Caco-2 (cell line): ENCODE measurements at places on chromosomes 7 and 10. TPM values are rescaled to one million over a fixed set of nuclear protein-coding genes. Genes with fewer than 3 reads are reported as not detected.
A peak's percentile ranks its signal among the peaks of the same experiment; 100 is the strongest.

The LRRD1 gene
- total RNA-seq, result not detected in 2 replicates

The CH25H gene
- not detected in 2 replicates for total RNA-seq

The HOXA5 gene
- 4.3 and 4.9 TPM in 2 replicates for total RNA-seq

The DPP6 gene
- total RNA-seq, result not detected in 2 replicates

The SPDYE1 gene
- not detected in 2 replicates for total RNA-seq

The PRKAG2 gene
- total RNA-seq, result 14.7 and 15.9 TPM in 2 replicates

The GBX1 gene
- not detected in 2 replicates for total RNA-seq

The CHST3 gene
- 40.9 and 46.0 TPM in 2 replicates for total RNA-seq

The PHKG1 gene
- total RNA-seq, result 1.1 and 1.6 TPM in 2 replicates

The CALML5 gene
- total RNA-seq, result not detected in 2 replicates

- no peak for DNase-seq
- H3K27me3 ChIP-seq, result no peaks in the 10 kb centered on the region
- no peak overlapping the region for H3K27ac ChIP-seq
- no peaks in the 10 kb centered on the region; the same call in 1 of the 2 replicates for H3K36me3 ChIP-seq
- H3K4me1 ChIP-seq, result no peaks in the 10 kb centered on the region
These were observed 99.3 kb downstream of the LANCL2 start for GRCh38 chr7:55464422-55464821.

DNA sequence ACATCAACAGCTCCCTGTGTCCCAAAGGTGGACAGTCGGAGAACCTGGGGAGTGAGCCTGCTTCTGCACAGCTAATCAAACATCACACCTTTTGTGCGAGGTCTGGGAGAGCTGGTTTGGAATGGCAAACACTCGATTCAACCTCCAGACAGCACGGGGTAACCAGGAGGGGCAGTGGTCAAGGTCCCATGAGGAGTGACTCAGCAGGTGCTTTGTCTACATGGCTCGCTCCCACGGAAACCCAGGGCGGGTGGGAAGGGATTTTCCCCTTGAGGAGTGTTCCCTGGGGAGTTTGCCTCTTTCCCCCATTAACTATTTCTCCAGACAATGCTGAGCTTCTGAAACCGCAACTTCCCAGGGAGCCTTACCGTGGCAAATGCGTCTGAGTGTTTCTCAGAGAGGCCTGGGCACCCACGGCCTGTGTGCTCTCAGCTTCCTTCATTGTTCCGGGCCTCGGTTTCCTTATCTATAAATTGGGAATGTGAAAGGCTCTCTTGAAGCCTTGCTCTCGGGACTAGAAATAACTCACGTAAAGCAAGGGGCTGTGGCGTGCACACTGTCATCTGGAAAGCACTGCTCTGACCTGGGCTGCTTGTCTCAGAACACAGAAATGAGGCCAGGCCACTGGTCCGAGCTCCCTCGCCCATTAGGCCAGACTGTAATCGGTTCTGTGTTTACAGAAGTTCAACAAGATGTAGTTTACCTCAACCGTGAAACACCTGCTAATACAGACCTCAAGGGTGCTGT lies 14.0 kb upstream of the GTPBP4 start:
- peaks cover 60% of the 10 kb centered on the region for H3K4me1 ChIP-seq
- H3K27ac ChIP-seq, result peak overlapping the region; percentile 89
- H3K36me3 ChIP-seq, result peaks cover 2% of the 10 kb centered on the region; the same call in 1 of the 2 replicates
- no peak overlapping the region for H3K4me3 ChIP-seq
- DNase-seq, result peak; percentile 94
- no peaks in the 10 kb centered on the region for H3K27me3 ChIP-seq

GRCh38 chr10:71912431-71912830 lies 51.8 kb upstream of the CHST3 start:
- H3K4me3 ChIP-seq, result no peak overlapping the region
- DNase-seq, result no peak
- no peaks in the 10 kb centered on the region for H3K36me3 ChIP-seq
- H3K27me3 ChIP-seq, result no peaks in the 10 kb centered on the region
- H3K27ac ChIP-seq, result no peak overlapping the region

DNA sequence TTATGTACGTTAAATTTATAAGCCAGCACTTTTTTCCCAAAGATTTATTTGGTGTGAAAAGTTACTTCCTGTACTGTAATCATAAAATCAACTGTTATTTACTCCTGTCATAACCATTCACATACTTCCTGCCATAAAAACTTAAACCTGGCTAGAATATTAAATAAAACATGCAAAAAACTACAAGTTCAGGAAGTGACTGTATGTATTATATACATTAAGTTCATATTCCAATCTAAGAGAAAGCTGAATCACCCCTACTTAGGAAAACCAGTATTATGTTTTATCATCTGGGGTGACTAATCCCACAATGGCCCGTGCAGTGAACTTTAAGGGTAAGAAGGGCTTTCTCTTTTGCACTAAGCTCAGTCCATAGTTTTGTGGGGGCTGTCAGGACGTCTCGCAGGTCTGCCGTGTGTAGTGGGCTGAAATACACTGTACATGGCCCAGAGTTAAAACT lies 183.7 kb upstream of the KLF14 start:
- no peak overlapping the region for H3K4me3 ChIP-seq
- no peaks in the 10 kb centered on the region for H3K27me3 ChIP-seq
- peaks cover 50% of the 10 kb centered on the region for H3K4me1 ChIP-seq
- DNase-seq, result no peak
- H3K36me3 ChIP-seq, result no peaks in the 10 kb centered on the region

- H3K27me3 ChIP-seq, result no peaks in the 10 kb centered on the region
- no peak overlapping the region for H3K27ac ChIP-seq
- no peak for DNase-seq
- H3K4me1 ChIP-seq, result no peaks in the 10 kb centered on the region; the same call in 1 of the 2 replicates
These were observed 8.3 kb upstream of the ZC3HAV1L start for GRCh38 chr7:139043823-139044812.

DNA sequence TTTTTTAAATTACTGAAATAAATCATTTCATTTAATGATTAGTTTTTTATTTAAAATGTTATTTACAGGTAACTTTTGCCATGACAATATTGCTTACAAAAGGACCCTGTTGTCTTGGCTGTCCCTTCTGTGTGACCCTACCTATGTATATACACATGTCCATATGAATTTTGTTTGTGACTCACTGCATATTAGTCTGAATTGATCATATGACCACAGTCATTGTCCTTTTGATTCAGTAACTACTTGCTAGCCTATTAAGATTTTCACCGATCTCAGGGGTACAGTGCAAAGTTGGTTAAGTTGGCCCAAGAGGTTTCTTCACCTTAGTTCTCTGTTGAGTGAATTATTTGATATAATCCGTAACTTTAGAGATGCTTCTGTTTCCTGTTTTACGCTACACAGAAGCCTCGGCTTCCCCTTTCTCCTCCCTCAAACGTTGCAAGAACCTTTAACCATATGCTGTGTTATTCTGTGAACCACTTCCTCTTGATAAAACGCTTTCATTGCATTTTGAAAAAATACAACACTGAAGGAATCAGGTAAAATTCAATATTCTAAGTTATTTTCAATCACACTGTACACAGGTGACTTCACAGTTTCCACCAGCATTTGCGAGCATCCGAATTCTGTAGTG lies 43.9 kb downstream of the APBB1IP start:
- no peak for DNase-seq
- H3K4me1 ChIP-seq, result peaks cover 24% of the 10 kb centered on the region
- H3K4me3 ChIP-seq, result no peak overlapping the region
- H3K36me3 ChIP-seq, result no peaks in the 10 kb centered on the region
- no peak overlapping the region for H3K27ac ChIP-seq

DNA sequence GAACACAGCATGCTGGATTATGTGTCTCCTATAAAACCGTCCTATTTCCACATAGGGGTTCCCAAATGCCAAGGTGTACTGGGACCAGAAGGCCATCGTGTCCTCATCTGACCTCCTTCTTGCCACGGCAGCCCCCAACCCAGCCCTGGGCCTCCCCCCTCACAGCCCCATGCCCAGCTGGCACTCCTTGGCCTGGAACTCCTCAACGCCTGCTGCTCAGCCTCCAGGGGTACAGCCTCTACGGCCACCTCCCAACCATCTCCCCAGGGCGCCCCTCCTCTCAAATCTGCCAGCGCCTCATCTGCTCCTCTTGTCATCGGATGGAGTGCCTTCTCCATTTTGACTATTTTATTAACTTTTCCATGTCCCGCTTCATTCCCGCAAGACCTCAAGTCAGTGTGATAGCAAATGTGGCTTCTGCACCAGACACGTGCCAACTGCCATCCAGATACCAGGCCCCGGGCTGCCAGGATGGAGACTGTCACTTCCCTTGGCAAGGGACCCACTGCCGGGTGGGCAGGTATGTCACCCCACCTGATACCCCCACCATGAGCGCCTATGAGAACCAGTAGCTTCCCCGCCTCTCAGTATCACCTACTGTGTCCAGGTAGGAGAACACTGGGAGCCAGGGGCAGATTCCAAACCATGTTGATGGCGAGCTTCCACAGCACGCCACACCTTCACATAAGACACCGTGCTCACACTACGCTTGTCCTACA lies 106.7 kb downstream of the EBF3 start:
- DNase-seq, result no peak
- peaks cover 8% of the 10 kb centered on the region; the same call in 1 of the 2 replicates for H3K4me1 ChIP-seq
- H3K27ac ChIP-seq, result no peak overlapping the region

GRCh38 chr7:107150375-107151073 lies 18.3 kb upstream of the HBP1 start:
- peak; percentile 63 for DNase-seq
- no peak overlapping the region for H3K27ac ChIP-seq
- H3K4me3 ChIP-seq, result no peak overlapping the region
- no peaks in the 10 kb centered on the region for H3K27me3 ChIP-seq

- DNase-seq, result no peak
- no peak overlapping the region for H3K27ac ChIP-seq
- no peaks in the 10 kb centered on the region for H3K36me3 ChIP-seq
- no peaks in the 10 kb centered on the region for H3K27me3 ChIP-seq
- no peak overlapping the region for H3K4me3 ChIP-seq
- H3K4me1 ChIP-seq, result no peaks in the 10 kb centered on the region
These were observed 1.6 kb downstream of the LRRD1 start for GRCh38 chr7:92177362-92177761.

- no peak for DNase-seq
- no peaks in the 10 kb centered on the region; the same call in 1 of the 2 replicates for H3K36me3 ChIP-seq
- H3K27me3 ChIP-seq, result no peaks in the 10 kb centered on the region
- peaks cover 14% of the 10 kb centered on the region for H3K4me1 ChIP-seq
- no peak overlapping the region for H3K27ac ChIP-seq
These were observed 847.1 kb downstream of the REEP3 start for GRCh38 chr10:64368298-64368697.

DNA sequence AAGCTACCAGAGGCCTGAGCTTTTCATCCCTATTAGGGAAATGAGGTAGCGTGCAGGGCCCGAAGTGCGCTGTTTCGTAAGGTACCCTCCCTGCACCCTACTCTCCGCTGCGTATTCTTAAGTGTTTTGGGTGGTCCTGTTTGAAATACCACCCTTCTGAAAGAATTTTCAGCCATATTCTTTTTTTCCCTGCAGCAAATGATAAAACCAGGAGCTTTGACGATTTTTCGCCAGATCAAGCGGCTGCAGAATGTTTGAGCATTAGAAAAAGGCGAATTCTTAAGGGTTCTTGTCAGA lies 1.2 kb downstream of the RSBN1L start:
- peak overlapping the region; percentile 99 for H3K4me3 ChIP-seq
- peak; percentile 38 for DNase-seq
- no peaks in the 10 kb centered on the region; the same call in 1 of the 2 replicates for H3K36me3 ChIP-seq
- H3K4me1 ChIP-seq, result peaks cover 14% of the 10 kb centered on the region
- H3K27me3 ChIP-seq, result no peaks in the 10 kb centered on the region

- H3K36me3 ChIP-seq, result no peaks in the 10 kb centered on the region
- DNase-seq, result peak; percentile 76
- H3K27ac ChIP-seq, result peak overlapping the region; percentile 10
- H3K27me3 ChIP-seq, result no peaks in the 10 kb centered on the region
- H3K4me3 ChIP-seq, result no peak overlapping the region
- H3K4me1 ChIP-seq, result peaks cover 78% of the 10 kb centered on the region
These were observed 174.4 kb upstream of the PHYHIPL start for GRCh38 chr10:59002011-59002410.

GRCh38 chr7:115850774-115851173 lies 179.8 kb downstream of the TFEC start:
- H3K36me3 ChIP-seq, result no peaks in the 10 kb centered on the region; the same call in 1 of the 2 replicates
- no peak for DNase-seq
- no peaks in the 10 kb centered on the region for H3K4me1 ChIP-seq
- H3K27me3 ChIP-seq, result no peaks in the 10 kb centered on the region
- H3K27ac ChIP-seq, result no peak overlapping the region

DNA sequence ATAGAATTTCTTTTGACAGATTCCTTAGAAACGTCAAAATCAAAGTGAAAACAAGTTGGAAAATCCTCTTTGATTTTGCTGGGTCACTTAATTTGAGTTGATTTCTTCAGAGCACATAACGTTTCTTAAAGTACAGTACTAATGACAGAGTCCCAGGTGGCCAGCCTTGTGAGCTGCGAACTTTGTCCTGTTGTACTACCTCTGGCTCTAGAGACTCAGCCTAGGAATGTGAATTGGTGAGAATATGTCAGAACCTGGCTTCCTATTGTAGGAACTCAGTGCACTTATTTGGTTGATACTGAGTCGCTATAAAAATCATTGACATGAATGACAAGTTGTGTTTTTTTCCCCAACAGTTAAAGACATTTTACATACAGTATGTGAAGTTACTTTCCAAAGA lies 20.2 kb downstream of the SDK1 start:
- 0 out of 2 replicates have a peak, but pooled peaks cover 5% of the 10 kb centered on the region for H3K4me1 ChIP-seq
- H3K36me3 ChIP-seq, result no peaks in the 10 kb centered on the region
- no peaks in the 10 kb centered on the region for H3K27me3 ChIP-seq

GRCh38 chr10:48333856-48334255 lies 27.4 kb downstream of the MAPK8 start:
- no peak overlapping the region for H3K4me3 ChIP-seq
- peaks cover 13% of the 10 kb centered on the region for H3K4me1 ChIP-seq
- DNase-seq, result no peak
- no peaks in the 10 kb centered on the region for H3K27me3 ChIP-seq

GRCh38 chr10:19947215-19947614 lies 131.0 kb downstream of the PLXDC2 start:
- H3K4me1 ChIP-seq, result no peaks in the 10 kb centered on the region
- DNase-seq, result no peak
- H3K4me3 ChIP-seq, result no peak overlapping the region
- no peaks in the 10 kb centered on the region for H3K36me3 ChIP-seq
- no peak overlapping the region for H3K27ac ChIP-seq

DNA sequence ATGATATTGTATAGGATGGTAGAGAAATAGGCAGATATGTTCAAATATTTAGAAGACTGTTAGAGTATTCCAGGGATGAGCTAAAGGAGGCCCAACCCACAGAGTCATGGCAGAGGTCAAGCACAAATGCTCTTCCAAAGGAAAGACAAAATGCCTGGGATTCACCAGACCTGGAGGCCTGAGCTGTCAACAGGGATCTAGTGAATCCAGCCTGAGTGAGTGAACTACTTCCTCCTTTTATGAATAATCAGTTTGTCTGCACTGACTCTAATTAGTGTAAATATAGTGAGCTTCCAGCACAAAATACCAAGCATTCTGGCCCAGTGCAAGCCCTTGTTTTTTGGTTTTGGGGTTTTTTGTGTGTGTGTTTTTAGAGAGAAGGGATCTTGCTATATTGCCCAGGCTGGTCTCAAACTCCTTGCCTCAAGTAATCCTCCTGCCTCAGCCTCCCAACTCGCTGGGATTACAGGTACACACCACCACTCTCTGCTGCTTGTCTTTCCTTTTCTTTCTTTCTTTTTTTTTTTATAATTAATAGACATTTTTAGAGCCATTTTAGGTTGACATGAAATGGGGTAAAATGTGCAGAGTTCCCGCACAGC lies 244.4 kb downstream of the SKIDA1 start:
- no peak overlapping the region for H3K4me3 ChIP-seq
- no peaks in the 10 kb centered on the region for H3K36me3 ChIP-seq
- H3K27ac ChIP-seq, result peak overlapping the region; percentile 35
- no peaks in the 10 kb centered on the region for H3K27me3 ChIP-seq
- DNase-seq, result no peak
- H3K4me1 ChIP-seq, result peaks cover 37% of the 10 kb centered on the region
